ENCODE measurements at places on chromosomes 13 and 19.

DNA sequence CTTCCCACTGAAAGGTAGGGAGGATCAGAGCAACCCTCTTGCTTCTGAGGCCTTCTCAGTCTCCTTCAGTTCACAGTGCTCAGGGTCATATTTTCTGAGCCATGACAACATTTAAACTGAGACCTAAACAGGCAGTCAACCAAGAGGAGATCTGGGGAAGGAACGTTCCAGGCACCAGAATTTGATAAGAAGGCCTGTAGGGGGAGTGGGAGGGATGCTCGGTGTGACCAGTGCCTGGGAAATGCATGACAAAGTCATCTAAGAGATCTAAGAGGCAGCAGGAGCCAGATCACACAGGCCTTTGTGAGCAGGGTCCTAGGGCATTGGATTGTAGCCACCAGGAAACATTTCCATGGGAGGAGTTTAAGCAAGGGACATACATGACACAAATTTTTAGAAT is 71.6 kb downstream of the SHISA2 start:
- no peak for DNase-seq

DNA sequence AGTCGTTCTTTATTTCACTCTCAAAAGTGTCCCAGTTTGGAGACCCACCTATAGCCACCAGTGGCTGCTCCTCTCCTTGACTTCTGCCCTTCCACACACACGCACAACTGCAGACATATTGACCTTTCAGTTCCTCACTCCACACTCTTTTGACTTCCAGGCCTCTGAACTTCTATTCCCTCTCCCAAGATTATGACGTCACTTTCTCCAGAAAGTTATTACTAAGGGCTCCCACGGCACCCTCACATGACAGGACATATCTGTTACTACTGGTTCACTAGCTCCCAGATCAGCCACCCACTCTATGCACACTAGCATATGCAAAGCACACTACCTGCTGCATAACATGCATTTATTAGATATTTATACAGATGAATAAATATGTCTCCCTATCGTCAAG is 45.9 kb downstream of the XPO4 start:
- no peak for DNase-seq

GRCh38 chr19:29528350-29528945 is 2.7 kb downstream of the VSTM2B start:
- peak; percentile 13 for DNase-seq

DNA sequence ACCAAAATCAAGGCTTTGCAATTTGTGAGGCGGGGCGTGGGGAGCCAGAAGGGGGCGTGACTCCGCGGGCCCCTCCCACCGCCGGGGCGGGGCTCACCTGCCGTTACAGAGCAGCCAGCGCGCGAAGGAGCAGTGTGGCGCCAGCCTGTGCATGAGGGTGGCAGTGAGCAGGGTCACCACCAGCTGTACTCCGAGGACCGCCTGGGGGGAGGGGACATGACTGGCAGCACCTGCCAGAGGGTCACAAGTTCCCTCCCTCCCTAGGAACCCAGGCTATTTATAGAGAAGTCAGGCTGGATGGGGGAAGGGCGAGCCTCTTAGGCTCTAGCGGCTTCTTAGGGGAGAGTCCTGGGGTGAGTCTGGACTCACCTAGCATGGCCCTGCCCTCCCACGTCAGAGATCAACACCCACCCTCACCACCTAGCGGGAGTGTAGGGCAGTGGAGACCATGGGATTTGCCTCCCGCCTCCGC is 3.6 kb downstream of the TMEM161A start:
- DNase-seq, result no peak

DNA sequence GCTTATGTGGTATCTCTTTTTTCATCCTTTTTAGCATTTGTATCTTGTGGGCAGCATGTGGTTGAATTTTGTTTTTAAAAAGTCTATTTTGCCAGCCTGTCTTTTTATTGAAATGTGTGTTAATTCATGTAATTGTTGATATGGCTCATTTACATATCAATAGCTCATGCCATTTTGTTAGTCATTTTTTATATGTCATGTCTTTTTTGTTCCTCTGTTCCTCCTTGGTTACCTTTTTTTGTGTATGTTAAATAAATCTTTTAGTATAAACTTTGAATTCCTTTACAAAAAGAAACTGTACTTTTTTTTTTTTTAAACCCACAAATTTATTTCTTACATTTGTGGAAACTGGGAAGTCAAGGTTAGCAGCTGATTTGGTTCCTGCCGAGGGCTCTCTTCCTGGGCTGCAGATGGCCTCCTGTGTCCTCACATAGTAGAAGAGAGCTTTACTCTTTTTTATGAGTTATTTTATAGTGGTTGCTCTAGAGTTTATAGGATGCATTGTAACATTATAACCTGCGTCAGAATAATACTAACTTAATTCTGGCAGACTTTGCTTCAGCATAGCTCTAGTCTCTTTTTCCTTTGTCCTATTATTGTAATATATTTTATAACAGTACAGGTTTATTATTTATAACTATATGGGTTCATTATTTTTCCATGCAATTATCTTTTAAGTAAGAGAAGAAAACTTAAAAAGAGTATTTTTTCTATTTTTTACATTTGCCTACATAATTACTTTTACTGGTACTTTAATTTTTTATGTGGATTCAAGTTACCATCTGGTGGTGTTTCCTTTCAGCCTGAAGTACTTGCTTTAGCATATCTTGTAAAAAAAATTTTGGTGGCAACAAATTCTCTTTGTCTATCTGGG is 86.3 kb downstream of the URI1 start:
- no peak for DNase-seq

GRCh38 chr19:16075430-16076153 is 703 bp upstream of the TPM4 start:
- no peak for DNase-seq

DNA sequence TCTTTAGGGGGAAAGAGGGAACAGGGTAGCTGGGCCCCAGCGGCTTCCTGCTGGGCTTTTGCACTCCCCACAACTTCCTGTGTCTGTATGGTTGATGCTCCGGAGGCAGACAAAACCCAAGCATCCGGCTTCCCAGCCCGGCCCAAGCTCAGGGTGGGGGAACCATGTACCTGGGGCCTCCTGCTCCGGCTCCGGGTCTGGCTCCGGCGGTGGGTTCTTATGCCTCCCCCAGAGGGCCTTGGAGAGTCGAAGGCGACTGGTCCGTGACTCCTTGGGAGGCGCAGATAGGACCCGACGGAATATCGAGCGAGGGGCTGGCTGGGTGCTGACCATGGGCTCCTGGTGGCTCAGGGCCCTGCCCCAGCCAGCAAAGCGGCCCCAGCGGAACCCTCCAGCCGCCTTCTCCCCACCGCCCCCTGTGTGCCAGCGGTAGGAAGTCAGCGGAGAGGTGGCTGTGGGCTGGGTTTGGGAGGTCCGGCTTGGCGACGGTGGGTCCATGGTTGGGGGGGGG is 428 bp downstream of the RASAL3 start:
- DNase-seq, result no peak

- DNase-seq, result no peak
These were observed 41.0 kb downstream of the RAP2A start for GRCh38 chr13:97475011-97475410.

- DNase-seq, result no peak
These were observed 8.8 kb upstream of the KPTN start for GRCh38 chr19:47492571-47493377.

DNA sequence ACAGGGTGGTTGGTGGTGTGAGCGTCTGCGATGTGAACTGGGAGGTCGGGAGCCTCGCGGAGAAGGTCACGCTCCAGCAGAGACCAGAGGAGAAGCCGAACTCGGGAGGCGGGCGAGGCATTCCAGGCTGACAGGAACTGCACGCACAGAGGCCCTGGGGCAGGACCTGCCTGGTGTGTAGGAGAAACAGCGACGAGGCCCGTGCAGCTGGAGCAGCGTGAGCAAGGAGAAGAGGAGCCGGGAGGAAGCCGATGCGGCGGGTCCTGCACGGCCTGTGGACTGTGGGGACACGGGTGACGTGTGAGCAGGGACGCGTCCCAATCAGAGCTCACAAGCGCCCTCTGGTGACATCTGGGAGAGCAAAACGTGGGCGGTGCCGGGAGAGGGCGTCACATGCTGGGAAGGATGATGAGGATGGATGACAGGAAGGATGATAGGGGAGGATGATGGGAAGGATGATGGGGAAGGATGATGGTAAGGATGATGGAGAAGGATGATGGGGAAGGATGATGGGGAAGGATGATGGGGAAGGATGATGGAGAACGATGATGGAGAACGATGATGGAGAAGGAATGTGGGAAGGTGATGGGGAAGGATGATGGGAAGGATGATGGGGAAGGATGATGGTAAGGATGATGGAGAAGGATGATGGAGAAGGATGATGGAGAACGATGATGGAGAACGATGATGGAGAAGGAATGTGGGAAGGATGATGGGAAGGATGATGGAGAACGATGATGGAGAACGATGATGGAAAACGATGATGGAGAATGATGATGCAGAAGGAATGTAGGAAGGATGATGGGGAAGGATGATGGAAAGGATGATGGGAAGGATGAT is 16.1 kb upstream of the MADCAM1 start:
- DNase-seq, result no peak

DNA sequence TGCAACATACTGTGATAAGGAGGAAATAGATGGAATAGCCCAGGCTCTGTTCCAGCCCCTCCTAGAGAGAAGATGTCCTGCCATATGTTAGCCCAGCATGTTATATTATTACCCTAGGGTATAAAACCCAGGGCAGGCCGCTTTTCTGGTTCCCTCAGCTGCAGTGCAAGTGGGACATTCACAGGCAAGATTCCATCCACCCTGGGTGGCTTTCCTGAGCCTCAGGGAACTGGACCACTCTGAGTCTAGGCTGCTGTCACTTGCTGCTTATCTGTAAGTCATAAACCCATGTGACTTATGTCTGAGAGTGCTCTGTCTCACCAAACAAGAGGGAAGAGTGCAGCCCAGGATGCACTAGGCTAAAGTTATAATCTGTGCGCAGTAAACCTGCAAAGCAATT is 413.2 kb downstream of the MZT1 start:
- no peak for DNase-seq

DNA sequence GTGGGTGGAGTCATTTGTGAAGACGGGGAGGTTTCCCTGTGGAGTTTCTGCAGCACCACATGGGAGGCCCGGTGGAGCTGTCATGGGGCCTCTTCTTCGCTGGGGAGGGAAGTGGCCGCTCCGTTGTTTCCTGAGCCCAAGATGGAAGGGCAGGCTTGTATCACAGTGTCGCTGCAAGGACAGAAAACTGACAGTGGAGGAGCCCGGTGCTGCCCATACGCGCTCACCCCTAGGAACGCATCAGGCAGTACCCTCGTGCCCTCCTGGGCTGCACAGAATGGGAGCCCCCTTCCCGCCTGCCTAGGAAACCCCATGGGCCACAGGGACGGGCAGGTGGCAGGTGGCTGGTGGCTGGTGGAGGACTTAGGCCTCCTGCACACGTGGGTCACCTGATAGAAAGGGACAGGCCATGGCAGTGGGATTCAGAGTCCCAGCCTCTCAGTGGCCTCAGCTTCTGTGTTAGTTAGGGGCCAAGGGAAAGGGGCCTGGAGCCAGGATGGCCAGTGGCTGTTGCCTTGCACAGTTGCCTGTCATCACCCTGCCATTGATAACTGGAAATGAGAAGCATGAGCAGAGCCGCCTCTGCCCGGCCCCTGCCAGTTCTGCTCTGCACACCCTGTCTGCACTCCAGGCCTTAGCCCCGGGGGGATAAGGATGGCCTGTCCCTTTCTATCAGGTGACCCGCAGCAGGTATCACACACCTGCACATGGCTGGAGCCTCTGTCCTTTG is 7.6 kb downstream of the COL4A2 start:
- DNase-seq, result no peak

- DNase-seq, result no peak
These were observed 355.8 kb upstream of the HTR2A start for GRCh38 chr13:47252627-47253026.

DNA sequence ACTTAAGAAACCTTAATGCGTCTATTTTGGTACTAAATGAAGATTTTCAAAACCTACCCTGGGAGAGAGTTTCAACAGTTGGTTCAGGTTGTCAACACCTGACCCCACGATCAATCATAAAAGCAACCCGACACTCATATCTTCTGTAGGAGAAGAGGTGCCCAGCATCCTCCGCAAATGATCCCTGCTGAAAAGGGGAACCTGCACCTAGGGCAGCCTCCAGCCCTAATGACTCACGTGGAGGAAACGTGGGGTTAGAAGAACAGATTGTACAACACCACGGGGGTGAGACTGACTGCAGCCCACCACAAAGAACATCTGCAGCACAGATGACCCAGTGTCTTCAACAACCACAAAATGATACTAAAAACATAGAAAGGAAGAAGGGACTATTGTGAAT is 116.3 kb downstream of the RAB20 start:
- DNase-seq, result no peak

DNA sequence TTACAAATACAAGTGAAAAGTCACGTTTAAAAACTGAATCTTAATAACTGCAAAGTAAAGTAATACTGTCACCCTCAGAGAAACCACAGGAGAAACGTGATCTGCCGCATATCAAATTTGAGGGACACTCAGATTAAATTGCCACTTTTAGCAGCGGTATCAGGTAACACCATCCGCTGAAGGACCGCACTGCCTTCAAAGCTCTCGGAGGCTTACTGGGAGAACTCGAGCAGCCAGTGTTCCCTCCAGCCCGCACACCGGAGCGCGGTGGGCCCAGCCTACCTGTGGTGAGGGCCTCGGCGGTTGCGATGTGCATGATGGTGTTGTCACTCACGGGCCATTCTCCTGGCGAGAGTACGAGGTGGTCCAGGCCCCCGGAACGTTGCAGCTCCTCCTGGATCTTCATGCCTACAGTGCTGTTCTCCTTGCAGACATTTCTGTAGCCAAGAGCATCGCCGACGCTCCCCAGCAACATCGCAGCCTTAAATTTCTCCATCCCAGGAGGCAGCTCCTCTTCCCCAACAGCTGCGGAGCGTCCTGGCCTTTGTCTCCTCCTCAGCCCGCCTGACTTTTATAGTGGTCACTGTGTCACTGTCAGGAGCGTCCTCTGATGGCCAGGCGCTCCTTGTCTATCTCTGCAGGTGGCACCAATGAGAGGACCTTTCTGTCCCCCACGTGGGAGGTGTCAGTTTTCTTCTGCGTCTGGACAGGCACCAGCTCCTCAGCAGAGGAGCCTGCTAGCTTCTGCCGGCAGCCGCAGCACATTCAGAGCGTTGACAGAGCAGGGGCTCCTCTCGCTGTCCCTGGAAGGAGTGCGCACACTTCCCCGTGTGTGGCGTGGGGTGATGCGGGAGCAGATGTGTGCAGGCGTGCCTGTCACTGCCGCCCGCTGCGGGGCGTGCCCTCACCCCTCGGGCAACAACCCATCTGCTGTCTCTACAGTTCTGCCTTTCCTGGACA is at the start of gene ADPRHL1:
ADPRHL1 (minus strand) TSS at position 547 of the 960 bp plus-strand sequence; CDS start at position 496, 51 bp downstream.
- DNase-seq, result no peak

DNA sequence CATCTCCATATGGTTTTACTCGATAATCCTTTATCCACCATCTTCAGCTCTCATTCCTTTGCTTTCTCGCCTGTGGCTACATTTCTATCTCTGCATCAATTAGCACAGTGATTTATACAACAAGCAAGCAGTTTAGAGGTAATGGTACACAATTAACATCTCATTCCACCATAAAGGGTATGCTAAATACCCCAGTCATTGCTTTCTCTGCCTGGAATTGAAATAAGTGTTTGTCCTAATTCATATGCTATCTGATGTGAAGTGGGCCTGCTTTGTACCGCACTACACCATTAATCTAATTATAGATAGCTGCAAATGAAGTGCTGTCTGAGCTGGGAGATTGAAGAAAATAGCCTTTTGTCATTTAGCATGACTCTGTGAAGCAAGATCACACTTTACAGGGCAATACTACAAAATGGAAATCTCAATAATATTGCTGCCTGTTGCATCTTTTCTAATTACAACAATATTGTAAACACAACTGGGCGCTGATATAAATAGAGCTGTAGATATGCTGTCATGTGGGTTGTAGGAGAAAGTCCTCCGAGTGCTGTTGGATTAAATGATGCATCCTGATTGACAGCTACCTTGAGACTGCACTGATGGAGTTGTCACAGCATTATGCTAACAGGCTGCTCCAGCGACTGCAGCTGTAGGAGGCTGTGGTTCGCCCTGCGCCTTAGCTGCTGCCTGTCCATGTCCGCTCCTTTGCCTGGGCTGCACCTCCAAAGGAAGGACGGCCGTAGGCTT is 78.2 kb downstream of the GGACT start:
- DNase-seq, result no peak
